Activated CD8-positive, alpha-beta memory T cell treated with anti-CD3 and anti-CD28 coated beads for 4 hours (primary cell): ENCODE measurements at places on chromosomes 2 and 18.

GRCh38 chr18:66508937-66509336 lies 95.0 kb downstream of the CDH19 start:
- no peak for DNase-seq

- DNase-seq: no peak
Observed at GRCh38 chr2:137383391-137383790, 580.9 kb upstream of the HNMT start.

GRCh38 chr18:57833441-57834101 lies 30.5 kb upstream of the ATP8B1 start:
- DNase-seq: no peak

- no peak for DNase-seq
Observed at GRCh38 chr18:13103366-13103765, 112.2 kb downstream of the CEP192 start.

DNA sequence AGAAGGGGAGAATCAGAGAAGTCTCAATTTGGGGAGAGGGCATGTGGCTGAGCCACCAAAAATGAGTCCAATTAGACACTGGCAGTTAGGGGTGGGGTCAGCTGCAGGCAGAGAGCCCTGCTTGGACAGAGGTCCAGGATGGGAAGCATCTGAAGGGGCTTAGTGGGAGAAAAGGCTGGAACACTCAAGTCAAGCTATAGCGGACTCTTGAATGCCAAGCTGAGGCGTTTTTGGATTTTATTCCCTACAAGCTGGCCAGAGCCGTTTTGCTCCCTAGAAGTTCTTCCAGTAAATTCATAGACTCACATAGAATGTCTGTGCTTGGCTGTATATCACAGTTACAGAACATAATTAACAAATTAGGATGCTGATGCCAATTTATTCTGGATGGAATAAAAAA lies 172.8 kb downstream of the ACOXL start:
- no peak for DNase-seq

GRCh38 chr2:55876429-55877086 lies 47.0 kb downstream of the EFEMP1 start:
- DNase-seq: no peak

- no peak for DNase-seq
Observed at GRCh38 chr2:119326938-119327337, 39.7 kb downstream of the C2orf76 start.

DNA sequence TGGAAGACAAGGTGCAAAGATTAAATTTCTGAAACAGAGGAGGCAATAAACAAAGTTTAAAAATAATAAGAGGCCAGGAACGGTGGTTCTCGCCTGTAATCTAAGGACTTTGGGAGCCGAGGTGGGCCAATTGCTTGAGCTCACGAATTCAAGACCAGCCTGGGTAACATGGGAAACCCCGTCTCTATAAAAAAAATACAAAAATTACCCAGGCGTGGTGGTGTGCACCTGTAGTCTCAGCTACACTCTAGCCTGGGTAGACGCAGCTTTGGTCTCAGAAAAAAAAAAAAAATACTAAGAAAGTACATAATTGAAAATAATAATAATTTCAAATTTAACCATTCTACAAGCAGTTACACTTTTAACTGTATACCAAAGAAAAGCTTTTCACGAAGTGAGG lies 744.6 kb upstream of the POU3F3 start:
- no peak for DNase-seq

DNA sequence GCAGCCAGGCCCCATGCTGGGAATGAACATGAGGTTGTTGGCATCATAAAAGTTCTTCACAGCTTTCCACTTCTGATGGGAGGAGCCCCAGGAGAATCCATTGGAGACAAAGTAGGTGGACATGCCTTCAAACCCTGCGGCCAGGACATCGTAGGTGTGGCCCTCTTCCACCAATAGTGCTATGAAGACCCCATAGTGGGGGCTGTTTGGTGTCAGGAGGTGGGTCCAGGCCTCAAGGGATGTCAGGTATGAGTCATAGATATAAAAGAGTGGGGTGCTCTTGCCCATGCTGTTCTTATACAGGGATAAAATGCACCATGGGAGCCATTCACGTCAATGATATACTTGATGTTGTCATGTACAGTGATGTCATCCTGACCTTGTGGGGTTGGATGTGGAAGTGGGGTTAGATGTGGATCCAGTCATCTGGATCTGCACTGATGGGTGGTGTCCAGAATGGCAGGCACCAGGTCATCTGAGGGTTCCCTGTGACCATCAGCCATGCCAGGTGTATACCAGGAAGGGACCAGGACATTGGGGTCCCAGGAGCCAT lies 22.1 kb upstream of the MCM6 start:
- DNase-seq: no peak

DNA sequence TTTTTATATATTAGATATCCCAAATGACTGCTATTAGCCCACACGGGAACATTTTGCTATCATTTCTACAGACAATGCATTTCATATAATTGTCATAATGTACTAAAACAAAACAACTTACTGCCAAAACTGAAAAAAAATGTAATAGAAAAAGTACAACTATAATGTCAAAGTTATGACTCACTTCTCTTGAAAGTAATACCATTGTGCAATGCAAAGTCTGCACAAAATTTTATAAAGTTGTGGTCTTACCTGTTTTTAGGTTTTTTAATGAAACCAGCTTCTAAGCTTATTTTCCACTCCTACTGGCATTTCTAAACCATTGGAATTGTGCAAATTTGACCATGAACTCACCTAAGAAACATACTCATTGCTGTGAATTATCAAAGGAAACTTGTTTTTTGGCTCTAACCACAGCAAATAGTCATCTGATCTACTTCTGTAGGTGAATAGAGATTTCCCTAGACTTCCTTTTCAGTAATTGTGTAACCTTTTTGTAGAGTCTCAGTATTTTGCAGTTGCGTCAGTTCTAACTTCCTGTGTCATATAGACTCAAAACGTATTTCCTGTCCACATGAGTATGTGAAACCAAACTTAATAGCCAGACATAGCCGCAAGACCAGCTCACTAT lies 31.9 kb upstream of the TFPI start:
- DNase-seq: no peak

- no peak for DNase-seq
Observed at GRCh38 chr2:70886541-70886987, 49.1 kb upstream of the ATP6V1B1 start.

- peak; percentile 55 for DNase-seq
Observed at GRCh38 chr2:190408538-190409271, 550 bp downstream of the MFSD6 start.

DNA sequence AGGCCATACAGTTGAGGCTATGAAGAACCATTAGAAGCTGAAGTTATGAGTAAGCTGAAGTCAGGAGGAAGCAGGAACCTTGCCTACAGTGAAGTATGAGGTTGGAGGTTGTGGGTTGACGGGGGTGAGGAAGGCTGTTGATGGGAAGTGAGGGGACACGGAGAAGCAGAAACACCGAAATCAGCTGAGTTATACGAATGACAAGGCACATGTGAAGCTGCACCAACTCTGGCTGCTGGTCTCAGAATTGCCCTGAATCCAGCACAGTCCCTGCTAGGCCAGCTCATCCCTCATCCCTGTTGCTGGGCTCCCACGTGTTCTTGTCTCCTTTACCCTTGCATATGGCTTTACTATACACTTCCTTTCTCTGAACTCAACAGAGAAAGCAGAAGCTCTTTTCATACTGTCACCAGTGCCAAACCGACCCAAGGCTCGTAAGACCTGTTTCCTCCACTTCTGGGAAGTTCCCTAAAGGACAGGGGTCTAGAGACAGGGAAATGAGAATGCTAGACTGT lies 9.2 kb upstream of the TMEM247 start:
- DNase-seq: no peak

DNA sequence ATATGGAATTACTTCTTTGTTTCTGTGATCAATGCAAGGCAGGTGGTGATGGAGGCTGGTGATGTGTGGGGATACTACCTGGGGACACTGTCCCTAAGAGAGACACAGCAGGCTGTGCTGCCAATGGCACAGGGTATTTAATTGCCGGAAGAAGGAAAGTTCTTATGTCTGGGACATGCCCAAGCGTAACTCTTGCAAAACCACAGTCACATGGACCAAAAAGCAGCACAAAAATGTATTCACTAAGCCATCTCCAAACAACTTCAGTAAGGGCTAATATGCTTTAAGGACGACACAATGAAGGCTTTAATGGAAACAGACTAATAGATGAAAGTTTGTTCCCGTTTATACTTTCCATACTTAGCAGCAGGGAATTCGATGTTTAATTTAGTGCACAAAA lies 49.7 kb upstream of the AP1S3 start:
- no peak for DNase-seq

DNA sequence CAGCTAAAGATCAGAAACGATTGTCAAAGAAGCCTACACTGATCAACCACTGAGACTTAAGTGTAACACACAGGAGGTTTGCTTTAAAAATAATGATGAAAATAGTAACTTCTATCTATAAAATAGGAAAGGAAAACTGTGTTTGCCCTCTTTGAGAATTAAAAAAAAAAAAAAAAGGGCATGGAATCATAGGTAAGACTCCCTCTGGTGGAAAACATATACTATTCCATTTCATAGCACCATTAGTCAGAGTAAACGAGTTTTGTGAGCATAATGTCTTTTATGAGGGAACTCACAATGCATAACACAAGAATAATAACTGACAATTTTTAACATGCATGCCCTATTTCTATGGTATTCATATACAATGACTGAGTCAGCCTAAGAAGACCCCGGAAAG lies 36.3 kb downstream of the SLC35F5 start:
- DNase-seq: no peak

DNA sequence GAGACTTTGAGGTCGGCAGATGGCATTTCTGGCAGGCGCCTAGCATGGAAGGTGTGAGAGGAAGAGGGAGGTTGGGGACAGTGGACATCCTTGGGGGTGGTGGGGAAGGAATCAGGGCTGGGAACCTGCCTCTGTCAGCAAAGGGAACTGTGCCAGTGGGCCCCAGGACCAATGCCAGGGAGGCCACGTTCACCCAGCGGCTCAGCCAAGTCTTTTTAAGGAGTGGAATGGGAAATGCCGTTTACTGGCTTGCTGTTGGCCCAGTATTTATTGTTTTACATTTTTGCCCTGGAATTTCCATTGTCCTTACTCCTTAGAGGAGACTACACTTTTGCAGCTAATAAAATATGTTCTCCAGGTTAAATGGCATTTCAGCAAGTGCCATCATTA lies 135.2 kb downstream of the MCFD2 start:
- no peak for DNase-seq

- peak; percentile 30 for DNase-seq
Observed at GRCh38 chr18:48445540-48445939, 36.4 kb upstream of the ZBTB7C start.

- DNase-seq: no peak
Observed at GRCh38 chr2:137333386-137334165, 568.2 kb downstream of the THSD7B start.

DNA sequence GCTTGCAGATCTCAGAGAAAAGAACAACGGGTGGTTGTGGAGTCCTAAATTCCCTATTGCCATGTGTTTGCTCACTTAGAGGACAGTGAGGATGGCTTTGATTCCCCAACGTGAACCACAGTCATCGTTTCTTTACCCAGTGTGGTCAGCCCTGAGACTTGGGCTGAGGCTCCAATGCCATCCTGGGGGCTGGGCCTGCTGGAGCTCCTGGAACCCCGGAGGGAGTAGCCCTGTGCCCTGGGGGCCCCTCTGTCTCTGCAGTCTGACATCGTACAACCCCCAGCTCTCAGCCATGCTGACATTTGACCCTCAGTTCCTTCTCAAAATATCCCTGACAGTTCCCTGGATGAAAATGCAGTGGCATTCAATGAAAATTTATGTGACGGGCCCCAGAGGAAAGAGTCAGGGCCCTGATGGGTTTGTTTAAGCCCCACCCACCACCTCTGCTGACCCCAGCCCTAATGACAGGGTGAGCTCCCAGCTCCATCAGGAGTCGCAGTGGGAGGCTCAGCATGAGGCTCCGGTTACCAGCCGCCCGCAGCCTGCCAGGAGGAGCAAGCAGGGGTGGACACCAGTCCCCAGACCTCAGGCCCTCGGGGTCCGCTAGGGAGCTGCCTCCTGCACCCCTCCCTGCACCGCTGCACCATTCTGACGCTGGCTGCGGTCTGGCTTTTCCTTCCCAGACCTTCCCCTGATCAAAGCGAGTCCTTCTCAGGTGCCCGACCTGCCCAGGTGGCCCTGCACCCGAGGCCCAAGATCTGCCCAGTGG lies 120.9 kb downstream of the TWIST2 start:
- DNase-seq: no peak

DNA sequence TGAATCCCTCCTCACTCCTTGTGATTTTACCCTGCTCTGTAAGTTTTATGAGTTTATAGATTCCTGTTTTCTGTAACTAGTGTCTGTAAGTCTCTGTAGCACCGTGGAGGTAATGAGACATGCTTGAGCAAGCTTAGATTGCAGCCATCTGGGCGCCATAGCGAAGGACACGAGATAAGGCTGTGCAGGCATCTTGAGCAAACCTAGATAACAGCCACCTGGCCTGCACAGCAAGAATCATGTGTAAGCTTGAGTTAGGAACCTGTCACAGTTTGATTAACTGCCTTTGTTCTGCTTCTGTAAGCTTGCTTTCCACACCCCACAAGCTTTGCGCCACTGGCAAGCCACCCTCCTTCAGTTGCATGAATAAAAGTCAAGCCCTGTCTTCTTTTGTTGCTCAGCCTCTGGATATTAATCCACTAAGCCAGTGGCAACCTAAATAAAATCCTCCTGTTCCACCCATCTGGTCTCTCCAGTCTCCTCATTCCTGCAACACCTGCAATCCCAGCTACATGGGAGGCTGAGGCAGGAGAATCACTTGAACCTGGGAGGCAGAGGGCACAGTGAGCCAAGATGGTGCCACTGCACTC lies 270.6 kb upstream of the RGPD4 start:
- no peak for DNase-seq

DNA sequence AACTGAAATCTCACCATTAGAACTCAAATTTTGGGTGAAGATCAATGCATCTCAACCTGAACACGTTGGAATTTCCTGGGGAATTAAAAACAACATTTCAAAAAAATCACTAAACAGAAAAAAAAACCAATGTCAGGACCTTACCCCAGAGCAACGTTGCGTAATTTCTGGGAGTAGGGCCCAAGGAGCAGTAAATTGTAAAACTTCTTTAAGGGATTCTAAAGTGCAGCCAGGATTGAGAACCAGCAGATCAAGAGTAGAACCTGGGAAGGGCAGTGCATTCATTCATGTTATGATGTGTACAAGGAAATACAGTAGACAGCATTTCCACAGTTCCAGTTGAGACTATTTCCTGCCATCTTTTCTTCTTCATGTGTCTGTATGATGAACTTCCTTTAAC lies 56.9 kb downstream of the RHBDD1 start:
- DNase-seq: no peak

GRCh38 chr18:23721696-23722480 lies 32.6 kb downstream of the LAMA3 start:
- no peak for DNase-seq

DNA sequence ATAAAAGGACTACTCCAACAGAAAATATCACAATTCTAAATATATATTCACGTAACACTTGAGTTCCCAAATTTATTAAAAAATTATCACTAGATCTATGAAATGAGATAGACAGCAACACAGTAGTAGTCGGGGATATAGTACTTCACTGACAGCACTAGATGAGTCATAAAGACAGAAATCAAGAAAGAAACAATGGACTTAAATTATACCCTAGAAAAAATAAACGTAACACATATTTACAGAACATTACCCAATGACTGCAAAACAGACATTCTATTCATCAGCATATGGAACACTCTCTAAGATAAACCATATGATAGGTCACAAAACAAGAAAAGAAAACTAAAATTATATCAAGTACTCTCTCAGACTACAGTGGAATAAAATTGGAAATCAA lies 429.4 kb downstream of the MBD2 start:
- no peak for DNase-seq
